GM12865 (cell line): ENCODE measurements at places on chromosomes 3 and 15.
A peak's percentile ranks its signal among the peaks of the same experiment; 100 is the strongest.

GRCh38 chr3:115581362-115582135 lies 41.8 kb upstream of the GAP43 start:
- DNase-seq = no peak

- no peak for DNase-seq
Observed at GRCh38 chr3:185216607-185216958, 37.3 kb downstream of the EHHADH start.

DNA sequence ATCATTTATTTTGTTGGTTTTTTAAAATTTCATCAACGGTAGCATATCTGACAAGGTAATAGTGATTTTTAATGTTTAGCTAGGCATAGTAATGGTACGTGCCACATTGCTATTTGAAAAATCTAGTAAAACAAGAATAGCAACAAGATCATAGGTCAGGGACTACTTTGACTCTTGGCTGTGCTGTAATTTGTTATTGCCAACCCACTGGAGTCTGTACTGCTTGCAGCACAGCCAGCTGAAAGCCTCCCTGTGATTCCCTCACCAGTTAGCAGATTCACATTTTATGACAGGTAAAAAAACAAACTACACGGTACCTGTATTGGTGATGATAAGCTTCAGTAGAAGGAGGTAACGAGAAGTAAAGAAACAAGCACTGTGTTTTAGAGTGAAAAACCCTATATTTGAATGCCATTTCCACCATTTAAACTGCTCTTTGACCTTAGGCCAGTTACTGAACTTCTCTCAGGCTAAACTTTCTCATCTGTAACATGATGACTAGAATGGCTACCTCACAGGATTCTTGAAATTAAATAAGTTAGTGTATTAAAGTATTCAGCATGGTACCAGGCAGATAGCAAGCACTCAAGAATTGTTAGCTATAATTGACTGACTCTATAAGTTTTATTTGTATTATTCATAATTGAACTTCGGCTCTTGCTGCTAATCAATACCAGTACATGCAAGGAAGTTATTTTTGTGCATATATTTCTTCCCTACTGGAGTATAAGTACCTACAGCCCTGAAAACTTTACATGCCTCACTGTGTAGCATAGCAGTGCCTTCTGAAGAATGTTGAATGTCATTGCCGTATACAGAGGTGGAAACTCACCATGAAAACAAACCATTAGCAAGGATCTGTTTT lies 16.1 kb downstream of the FILIP1L start:
- no peak for DNase-seq

GRCh38 chr3:149407898-149408297 lies 30.4 kb upstream of the TM4SF1 start:
- no peak for DNase-seq

DNA sequence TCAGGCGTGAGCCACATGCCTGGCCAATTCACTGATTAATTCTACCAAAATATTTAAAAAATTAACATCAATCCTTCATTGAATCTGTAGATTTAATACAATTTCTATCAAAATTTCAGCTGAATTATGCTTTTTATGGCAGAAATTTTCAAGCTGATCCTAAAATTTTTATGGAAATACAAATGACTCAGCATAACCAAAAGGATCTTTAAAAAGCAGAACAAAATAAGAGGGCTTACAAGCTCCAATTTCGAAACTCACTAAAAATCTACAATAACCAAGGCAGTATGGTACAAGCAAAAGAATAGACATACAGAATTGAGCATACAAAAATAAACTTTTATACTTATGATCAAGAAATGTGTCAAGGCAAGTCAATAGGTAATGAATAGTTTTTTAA lies 180.4 kb upstream of the CTNNB1 start:
- DNase-seq = no peak

DNA sequence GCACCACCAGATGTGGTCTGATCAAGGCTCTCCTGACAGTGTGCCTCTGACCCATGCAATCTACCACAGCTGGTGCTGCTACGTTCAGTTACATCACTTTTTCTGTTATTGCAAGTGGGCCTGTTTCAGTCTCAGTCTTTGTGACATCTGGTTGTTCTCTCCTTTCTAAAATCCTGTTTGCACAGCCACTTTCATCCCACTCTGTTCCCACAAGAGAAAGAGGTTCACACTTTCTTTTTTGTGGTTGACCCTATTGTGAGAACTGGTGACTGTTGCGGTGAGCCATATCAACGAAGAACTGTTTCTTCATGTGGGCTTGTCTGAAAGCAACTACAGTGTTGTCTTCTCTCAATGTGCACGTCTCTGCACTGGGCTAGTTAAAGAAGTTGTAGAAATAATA lies 342.8 kb upstream of the ARPP21 start:
- DNase-seq = peak; percentile 56

GRCh38 chr3:63984391-63984790 lies 38.9 kb downstream of the PSMD6 start:
- no peak for DNase-seq

GRCh38 chr15:87752250-87752951 lies 504.1 kb downstream of the NTRK3 start:
- no peak for DNase-seq

DNA sequence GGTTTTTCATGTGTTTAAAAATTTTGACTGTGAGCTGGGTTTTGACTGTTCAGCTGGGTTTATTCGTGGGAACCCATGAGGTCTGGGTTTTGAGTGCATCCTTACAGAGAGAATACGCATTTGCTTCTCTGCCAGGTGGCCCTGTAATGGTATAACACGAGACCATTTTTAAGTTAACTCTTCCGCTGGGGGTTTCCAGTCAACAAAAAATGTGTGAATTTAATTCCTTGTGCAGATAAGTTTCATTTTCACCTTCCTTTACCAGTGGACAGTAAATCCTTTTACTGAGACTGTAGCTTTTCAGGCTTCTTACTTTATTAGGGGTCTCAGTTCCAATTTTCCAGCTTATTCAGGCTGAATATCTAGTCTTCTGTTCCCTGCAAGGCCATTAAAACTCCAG lies 149.6 kb downstream of the OPA1 start:
- DNase-seq = peak; percentile 81

- no peak for DNase-seq
Observed at GRCh38 chr3:86801066-86801465, 189.9 kb downstream of the VGLL3 start.

- no peak for DNase-seq
Observed at GRCh38 chr3:120263792-120264191, 21.2 kb downstream of the GPR156 start.

DNA sequence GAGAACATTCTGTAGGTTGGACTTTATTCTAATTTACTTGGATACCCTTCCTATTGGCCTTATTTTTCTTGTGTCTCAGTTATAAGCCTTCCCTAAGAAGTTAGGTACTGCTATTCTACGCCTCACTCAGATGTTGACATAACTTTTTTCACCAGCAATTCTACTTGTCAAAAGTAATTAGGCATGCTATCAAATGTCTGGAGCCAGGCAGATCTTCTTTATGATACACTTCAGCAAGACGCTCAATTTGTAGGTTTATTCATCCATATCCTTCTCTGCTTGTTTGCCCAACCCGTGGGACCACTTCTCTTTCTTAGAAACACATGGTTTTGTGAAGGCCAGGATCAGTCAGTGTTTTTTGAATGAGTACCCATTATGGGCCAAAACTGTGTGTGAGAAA lies 36.2 kb upstream of the COL8A1 start:
- DNase-seq = no peak

- DNase-seq = no peak
Observed at GRCh38 chr3:11212784-11213183, 58.5 kb downstream of the HRH1 start.

DNA sequence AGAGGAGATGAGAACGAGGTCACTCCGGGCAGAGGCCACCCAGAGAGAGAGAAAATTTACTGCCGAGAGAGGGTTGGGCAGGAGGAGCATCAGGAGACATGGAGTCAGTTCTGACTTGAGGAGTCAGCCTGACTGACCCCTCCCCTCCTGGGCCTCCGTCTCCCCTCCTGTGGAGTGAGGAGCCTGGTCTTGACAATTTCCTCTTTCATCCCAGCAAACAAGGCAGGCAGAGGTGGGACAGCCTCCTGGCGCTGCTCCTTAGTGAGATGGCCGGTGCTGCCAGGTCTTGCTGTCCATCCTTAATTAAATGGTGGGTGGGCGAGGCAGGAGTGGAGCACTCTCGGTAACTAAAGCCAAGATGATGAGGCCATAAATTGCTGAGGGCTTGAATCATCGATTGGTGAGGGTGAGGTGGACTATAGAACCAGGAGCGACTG lies 60.6 kb downstream of the CYP11A1 start:
- no peak for DNase-seq

DNA sequence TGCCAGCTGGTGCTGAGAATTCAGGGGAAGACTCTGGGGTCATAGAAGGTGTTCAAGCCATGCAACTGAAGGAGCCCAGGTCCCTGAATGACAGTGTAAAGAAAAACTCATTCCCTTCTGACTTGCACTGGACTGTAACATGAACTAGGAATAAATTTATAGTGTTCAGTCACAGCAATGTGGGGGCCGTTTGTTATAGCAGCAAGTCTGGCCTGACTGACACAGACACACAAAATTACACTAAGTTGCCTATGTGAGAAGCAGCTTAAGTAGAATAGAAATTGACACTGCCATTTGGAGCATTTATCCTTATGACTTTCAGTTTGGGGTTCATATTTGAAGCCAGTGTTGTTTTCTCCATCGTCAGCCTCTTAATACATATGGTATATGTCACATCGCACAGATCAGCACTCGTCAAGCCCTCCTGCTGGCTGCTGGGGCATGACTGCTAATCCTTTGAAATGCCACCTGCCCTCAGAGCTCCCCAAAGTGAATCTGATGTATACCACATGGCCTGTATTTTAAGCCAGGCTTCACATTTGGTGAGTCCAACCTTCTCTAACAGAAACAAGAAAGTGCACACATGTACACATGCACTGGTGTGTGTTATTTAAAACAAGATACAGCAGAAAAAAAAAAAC lies 17.1 kb upstream of the HEG1 start:
- DNase-seq = no peak

DNA sequence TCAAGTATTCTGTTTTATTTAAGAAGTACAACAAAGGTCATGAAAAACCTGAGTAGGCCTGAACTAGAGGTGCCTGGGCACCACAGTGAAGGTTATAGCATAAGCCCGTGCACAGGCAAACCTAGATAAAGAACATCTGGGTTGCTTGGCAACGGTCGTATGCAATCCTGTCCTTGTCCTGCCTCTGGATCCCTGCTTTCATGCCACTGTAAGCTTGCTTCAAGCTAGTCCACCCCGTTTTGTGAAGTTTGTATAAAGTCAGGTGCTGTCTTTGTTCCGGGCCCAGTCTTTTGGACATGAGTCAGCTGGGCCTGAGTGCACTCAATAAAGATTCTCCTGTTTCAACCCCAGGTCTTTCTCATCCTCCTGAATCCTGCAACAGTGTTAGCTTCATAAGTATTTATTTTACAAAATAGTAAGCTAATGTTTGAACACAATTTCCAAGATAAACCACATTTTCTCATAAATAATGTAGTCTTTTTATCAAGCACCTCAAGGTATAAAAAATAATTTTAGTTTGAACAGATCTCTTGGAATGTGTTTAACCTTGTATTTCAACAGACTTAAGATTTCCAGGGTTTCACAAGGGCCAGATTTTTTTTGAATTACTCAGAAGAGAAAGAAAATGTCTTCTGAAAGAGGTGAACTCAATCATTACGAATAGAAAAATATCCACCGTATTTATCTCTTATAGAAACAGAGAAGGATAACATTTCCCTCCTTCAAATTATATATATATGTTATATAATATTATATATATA lies 14.3 kb upstream of the SLC9C1 start:
- DNase-seq = no peak

- DNase-seq = no peak
Observed at GRCh38 chr3:163914567-163914966, 1163.7 kb downstream of the SI start.

- DNase-seq = no peak
Observed at GRCh38 chr3:188491276-188491687, 337.3 kb downstream of the LPP start.

- DNase-seq = no peak
Observed at GRCh38 chr3:61724183-61724582, 162.8 kb downstream of the PTPRG start.

DNA sequence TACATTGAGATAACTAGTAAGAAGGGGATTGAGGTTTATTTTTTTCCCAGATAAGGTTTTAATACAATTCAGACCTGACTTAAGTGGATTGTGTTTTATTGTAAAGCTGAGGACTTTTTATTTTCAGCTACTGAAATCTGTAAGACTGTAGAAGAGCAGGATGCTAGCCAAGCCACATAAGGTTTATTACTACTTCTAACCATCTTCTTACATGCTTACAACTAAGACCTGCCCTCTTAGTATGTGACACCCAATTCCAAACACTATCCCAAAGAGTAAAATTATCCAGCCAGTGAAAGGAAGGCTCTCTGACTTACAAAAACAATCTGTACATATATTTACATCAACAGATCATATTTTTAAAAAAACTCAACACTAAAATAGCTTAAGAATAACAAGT lies 564.5 kb upstream of the NAALADL2 start:
- no peak for DNase-seq

- DNase-seq = peak; percentile 46
Observed at GRCh38 chr3:196499807-196500524, 3.6 kb downstream of the RNF168 start.

DNA sequence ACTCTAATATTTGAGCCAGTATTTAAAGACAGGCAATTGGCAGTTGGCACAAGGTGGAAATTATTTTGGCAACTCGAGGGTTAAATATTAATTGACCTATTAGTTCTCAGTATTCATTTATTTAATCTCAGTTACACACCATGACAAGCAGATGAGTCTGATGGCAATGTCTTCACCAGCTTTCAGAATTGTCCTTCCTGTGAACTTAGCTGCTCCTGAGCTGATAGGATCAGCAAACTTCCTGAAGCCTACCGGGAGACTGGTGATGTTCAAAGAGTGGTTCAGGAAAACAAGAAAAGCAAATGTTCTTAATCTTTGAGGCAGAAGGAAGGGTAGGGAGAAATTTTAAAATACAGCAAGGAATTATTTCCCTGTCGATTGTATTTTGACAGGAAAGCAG lies 522.2 kb downstream of the SOX2 start:
- DNase-seq = no peak

- DNase-seq = no peak
Observed at GRCh38 chr3:97076673-97077072, 262.3 kb downstream of the EPHA6 start.

GRCh38 chr3:5140230-5140621 lies 18.1 kb downstream of the ARL8B start:
- peak; percentile 65 for DNase-seq

DNA sequence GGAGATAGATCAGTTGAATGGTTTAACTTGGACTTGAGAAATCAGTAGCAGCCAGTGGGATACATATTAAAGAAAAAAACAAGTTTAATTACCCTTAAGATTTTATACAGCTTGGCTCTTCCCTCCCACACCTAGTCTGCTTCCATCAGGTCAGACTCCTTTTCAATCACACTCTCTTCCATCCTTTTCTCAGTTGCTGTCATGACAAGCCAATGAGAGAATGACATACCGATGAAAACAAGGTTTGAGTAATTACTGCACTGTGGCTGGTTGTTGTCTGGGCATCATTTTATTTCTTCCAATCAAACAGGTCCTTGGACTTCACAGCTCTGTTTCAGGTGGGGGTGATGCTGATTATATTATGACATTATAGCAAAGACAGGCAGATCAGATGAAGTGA lies 424.6 kb downstream of the ZBTB20 start:
- no peak for DNase-seq
